ENCODE measurements at places on chromosomes 16 and 17.

GRCh38 chr17:75463603-75464002, 7.2 kb downstream of the TMEM94 start:
- DNase-seq = no peak

DNA sequence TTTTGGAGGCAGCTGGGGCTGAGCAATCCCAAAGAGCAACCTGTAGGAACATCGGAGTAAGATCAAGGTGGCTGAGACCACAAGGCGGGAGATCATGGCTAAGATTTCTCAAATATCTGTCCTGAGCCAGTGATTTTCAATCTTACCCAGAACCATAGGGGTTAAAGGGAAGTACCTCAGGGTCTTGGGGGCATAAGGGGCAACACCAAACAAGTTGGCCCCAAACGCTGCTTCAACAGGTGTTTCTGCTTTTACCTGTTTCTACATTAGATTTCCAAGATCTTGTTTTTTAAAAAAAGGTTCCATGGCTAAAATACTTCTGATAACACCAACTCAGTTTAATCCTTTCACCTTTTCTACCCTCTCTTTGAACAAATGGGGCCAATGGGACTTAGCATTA, 2.6 kb upstream of the UNC119 start:
- DNase-seq = no peak

- no peak for DNase-seq
Measured at GRCh38 chr16:9484881-9485280, 393.4 kb downstream of the HAPSTR1 start.

DNA sequence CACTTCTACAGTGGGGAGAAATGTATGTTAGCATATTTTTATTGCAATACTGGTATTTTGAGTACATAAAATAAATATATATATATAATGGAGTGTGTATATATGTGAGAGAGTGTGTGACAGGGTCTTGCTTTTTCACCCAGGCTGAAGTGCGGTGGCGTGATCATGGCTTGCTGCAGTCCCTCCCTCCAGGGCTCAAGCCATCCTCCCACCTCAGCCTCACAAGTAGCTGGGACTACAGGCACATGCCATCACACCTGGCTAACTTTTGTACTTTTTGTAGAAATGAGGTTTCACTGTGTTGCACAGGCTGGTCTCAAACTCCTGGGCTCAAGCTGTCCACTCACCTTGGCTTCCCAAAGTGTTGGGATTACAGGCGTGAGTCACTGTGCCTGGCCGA, 4.1 kb downstream of the CYLD start:
- no peak for DNase-seq

DNA sequence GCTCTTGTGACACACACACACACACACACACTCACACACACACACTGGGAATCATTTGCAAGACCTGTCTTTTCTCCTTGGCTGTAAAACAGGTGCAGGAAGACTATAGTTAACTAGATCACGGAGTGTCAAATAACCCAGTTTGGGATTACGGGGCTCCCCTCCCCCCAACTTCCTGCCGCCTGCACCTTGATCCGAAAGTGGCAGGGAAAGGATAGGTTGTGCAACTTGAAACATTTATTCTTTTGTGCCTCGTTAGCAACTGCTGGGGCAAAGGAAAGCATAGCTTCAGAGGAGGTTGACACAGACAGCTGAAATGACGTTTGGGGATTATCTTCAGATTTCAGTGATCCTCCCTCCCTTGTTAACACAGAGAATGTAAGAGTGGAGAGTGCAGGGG, 149.5 kb downstream of the NTN1 start:
- no peak for DNase-seq

DNA sequence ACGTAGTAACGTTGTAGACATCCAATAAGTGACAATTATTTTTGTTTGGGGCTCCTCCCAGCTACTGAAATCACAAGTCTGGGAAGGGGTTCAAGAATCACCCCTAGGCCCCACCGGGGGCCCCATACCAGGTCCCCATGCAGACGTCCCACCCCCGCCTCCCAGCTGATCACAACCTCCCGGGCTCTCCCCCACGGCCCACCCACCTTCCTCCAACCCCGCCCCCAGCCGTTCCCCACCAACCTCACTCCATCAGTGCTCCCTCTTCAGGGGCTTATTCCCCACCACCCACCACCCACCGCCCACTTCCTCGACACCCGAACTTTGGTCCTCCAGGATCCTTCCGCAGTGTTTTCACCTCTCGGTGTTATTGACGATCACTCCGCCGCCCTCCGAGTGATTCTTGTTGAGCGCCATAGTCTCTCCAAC, 240 bp downstream of the WBP2 start:
- DNase-seq = no peak

DNA sequence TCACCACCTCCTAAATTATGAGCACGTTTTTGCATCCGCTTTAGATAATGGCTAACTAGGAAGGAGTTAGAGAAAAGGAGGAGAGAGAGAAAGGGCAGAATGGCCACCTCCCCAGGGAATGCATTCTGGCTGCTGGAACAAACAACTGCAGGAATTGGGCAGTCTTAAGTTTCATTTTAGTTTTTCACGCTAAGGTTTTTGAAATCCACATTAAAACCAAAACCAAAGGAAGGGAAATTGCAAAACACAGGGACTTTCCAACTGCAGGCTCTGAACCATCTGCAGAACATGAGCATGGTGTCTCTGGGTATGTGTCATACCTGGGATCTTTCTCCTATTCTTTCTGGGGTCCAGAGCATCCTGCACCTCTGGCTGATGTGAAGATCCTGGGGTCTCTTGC, 12.1 kb upstream of the CCL8 start:
- no peak for DNase-seq

DNA sequence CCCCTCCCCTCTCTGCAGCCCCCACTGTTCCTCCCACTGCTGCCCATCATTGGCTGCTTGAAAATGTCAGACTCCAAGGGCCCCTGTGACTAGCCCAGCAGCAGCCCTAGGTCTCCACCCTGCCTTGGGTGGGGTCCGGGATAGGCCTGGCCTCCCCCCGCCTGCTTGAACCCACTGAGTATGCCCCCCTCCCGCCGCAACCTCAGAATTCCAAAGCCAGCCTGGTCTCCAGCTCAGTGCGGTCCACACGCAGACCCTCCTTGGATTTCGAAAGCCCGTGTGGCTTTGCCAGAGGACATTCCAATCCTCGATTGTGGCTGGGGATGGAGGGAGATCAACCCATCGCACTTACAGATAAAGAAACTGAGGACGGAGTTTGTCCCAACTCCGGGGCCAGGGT, 6.4 kb downstream of the DPEP1 start:
- DNase-seq = no peak

GRCh38 chr17:40452216-40452787, 9.1 kb downstream of the IGFBP4 start:
- no peak for DNase-seq

DNA sequence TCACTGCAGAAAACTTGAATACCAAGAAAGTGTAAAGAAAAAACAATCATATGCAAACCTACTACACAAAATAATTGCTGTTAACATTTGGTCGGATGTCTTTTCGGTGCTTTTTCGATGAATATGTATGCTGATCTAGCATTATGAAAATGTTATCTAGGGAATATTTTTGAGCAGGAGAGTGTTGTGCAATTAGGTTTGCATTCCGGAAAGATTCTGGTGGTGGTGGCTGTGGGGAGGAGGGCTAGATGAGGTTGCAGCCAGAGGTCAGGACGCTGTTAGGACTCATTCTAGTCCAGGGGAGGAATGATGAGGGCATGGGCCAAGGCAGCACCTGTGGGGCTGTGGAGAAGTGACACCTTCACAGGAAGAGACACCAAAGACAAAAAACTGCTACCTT, 258.0 kb upstream of the ASIC2 start:
- DNase-seq = no peak

GRCh38 chr17:38334480-38335364, 9.0 kb downstream of the GPR179 start:
- no peak for DNase-seq

DNA sequence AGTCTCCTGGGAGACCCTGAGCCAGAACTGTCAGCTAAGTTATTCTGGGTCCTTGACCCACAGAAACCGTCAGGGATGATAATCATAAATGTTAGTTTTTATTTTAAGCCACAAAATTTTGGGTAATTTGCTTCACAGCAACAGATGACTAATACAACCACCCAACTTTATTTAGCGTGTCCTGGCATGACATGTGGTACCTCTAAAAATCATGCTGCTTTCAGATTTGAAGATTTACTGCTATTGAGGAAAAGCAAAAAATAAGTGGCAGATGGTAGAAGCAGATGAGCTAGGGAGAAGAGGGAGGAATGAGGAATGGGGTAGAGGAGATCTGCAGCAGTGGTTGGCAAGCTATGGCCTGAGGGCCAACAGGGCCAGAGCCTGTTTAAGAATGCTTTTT, 90.4 kb downstream of the TMEM100 start:
- DNase-seq = no peak

GRCh38 chr17:6862825-6863224, 31.3 kb upstream of the TEKT1 start:
- DNase-seq = peak; percentile 14

DNA sequence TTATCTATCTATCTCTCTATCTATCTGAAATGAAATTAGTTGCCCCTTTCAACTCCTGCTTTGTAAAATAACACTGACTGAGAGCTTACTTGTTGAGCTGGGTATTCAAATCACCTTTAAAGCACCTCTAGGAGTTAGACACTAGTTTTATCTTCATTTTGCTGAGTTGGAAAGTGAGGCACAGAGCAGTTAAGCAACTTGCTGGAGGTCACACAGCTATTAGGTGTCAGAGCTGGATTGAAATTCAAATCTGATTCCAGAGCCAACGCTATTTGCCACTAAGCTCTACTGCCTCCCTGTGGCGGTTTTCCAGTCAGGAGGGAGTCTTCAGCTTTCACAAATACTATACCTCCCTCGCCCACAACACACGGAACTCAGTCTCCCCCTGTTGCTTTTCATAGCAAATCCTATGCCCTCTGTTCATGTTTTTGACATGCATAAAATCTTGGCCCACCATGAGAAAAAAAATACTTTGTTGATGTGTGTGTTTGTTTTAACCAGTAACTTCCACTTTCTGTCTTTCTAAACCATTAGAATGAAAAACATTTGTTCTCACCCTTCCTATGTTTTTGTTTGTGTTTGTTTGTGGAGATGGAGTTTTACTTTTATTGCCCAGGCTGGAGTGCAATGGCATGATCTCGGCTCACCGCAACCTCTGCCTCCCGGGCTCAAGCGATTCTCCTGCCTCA, 74.8 kb upstream of the SMURF2 start:
- no peak for DNase-seq

DNA sequence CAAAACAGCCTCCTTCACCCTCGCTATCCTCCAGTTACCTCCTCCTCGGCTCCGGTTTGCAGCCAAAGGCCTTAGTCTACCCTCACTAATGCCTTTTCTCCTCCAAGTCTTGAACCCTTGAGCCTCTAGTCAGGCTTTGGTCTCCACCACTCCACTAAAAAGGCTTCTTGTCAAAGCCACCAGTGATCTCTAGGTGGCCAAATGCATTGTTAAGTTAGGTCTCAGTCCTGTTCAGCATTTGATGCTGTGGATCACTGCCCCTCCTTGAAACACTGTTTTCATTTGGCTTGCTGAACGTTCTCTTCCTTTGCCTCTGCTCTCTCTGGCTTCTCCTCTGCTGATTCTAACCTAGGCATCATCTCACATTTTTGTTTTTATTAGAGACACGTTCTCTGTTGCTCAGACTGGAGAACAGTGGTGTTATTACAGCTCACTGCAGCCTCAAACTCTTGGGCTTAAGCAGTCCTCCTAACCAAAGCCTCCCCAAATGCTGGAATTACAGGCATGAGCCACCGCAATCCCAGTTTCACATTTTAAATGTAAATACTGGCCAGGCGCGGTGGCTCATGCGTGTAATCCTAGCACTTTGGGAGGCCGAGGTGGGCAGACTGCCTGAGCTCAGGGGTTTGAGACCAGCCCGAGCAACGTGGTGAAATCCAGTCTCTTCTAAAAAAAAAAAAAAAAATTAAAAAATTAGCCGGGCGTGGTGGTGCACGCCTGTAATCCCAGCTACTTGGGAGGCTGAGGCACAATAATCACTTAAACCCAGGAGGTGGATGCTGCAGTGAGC, 1.1 kb downstream of the SGF29 start:
- DNase-seq = no peak

- DNase-seq = no peak
Measured at GRCh38 chr16:54538276-54538675, 251.7 kb upstream of the IRX3 start.

- no peak for DNase-seq
Measured at GRCh38 chr17:61468263-61468907, 16.2 kb downstream of the TBX4 start.

GRCh38 chr17:48642059-48642842, 16.1 kb upstream of the HOXB9 start:
- DNase-seq = no peak

GRCh38 chr17:77054936-77055335, 85.8 kb upstream of the SEC14L1 start:
- no peak for DNase-seq

DNA sequence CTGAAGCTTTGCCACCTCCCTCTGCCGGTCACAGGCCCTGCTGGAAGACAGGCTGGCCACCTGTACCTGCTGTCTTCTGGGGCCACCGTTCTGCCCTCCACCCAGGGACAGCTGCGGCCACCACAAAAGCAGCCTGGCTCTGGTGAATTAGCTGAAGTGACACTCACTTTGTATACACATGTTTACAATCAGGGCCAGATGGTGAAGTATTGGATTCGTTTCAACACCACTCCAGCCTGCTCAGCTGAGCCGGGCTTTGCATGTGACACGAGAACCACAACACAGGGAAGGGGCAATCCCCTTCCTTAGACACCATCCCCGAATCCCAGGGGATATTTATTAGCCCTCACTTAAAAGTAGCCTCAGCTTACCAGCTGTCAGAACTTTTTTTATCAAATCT, 191.5 kb upstream of the RPL38 start:
- no peak for DNase-seq

DNA sequence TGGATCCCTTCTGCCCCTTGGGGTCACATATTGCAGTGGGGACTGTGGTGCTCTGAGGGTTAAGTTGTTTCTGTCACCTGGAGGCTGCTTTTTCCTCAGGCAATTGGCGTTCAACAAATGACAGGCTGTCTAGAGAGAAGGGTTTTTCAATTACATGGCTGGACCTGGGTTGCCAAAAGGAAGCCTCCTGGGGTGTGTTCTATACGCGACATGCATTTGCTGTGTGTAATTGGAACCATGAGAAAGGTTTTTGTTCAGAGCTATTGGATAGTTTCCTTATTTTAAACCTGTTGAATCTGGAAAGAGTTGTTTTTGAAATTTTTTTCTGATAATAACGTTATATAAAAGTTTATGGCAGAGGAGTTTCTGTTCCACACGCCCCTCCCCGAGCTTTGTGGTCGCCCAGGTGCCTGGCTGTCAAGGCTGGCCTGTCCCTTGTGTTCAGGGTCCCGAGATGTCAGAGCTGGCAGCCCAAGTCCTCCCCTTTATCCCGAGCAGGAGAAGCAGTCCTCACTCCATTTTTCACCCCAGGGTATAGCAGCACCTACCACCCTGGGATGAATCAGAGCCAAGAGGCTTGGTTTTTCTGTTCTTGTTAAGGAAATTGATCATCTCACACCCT, 26.1 kb upstream of the ZNF750 start:
- DNase-seq = no peak

- no peak for DNase-seq
Measured at GRCh38 chr17:81405411-81405872, 10.2 kb downstream of the BAHCC1 start.

DNA sequence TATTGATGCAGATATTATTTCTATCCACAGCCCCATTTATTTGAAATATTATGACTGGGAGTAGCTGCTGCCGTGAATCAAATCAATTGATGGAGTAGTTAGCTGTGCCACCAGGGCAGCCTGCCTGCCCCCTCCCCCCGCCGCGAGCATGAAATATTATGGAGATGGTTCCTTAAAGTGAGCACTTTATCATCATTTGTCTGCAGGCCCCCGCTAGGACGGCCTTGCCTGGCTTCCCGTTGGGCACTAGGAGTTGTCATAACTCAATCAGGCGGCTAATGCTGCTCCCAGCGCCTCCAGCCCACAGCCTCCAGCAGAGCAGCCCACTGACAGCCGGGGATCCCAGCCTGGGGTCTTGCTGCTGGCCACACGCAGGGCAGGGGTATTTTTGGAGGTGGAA, 173.9 kb downstream of the SALL1 start:
- DNase-seq = no peak
